T-helper 22 cell (primary cell): ENCODE measurements at places on chromosomes 2 and 18.

DNA sequence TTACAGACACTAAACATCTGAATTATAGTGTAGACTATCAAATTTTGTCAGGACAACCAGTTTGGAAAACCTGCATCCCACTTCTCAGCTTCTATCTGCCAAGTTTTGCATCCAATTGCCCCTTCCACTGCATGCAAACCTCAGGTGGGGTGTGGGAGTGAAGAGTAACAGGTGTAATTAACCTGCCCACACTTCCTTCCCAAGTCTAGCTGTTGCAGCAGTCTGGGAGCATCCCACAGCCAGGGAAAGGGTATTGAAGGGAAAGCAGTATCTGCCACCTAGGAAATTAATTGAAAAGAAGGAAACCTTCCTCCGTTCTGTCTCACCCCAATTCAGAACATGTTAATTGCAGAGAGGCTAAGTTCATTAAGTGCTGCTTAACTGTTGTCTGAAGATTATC lies 189.9 kb downstream of the NCKAP5 start:
- no peak for DNase-seq

DNA sequence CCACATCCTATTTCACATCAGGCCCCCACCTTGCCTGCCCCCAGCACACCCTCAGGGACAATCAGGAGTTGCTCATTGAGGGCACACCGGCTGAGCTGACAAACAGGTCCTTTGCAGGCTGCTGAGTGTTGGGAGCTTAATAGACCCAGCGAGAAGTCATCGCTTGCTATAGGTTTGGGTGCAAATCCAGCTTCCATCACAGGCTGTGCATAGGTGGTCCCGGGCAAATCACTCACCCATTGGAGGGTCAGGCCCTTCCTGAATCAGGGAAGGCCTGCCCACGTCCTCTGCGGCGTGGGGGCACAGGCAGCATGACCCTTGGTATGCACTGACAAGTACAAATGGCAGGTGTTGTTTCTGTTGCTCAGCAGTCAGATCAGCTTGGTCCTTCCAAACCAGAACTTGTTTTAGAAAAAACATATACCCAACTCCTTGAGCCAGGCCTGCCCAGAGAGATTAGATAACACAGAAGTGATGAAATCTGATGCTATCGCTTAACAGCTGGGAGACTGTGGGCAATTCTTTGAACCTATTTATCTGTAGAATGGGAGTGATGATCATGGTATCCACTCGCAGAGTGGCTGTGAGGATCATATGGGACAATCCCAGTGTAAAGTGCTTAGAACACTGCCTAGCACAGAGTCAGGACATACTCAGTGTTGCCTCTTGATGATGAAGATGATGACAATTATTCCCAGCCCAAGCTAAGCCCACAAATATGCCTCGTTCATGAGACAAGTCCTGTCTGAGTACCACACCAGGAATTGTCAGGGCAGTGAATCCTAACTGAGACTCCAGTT lies 34.9 kb downstream of the SMAD7 start:
- no peak for DNase-seq

DNA sequence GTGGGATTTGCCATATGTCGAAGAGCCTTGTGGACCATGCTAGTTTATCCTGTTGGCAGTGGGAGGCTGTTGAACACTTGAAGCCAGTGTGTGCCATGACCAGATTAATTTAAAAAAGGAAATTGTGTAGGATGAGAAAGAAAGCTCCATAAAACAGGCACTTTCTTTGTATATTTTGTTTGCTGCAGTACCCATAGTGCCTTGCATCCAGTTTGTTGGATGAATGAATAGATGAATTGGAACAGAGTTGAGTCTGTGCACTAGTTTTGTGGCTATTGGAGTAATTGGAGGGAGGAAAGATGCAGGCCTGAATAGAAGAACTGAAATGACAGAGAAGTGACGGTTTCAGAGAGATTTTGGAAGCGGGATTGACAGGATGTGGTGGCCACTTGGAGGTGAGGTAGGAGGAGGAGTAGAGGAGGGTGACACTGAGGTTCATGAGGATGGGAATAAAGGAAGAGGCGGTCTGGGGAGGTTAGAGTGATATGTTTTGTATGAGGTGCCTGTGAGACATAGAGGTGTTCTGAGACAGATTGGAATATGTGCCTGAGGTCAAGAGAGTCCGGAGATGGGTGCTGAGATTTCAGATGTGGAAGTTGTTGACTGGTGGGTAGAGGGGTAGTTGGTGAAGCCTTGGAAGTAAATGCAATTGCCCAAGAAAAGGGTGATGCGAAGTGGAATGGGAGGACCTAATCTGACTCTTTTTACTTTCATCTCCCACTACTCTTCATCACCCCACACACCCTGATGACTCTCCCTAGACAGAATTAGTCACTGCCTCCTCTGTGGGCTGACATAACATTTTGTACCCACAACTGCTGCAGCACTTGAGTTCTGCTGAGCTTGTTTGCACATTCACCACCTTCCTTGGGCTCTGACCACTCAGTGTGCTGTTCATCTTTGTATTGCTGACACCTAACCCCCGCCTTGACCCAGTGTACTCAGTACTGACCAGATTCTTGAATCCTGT lies 5.1 kb downstream of the DGUOK start:
- DNase-seq: no peak

DNA sequence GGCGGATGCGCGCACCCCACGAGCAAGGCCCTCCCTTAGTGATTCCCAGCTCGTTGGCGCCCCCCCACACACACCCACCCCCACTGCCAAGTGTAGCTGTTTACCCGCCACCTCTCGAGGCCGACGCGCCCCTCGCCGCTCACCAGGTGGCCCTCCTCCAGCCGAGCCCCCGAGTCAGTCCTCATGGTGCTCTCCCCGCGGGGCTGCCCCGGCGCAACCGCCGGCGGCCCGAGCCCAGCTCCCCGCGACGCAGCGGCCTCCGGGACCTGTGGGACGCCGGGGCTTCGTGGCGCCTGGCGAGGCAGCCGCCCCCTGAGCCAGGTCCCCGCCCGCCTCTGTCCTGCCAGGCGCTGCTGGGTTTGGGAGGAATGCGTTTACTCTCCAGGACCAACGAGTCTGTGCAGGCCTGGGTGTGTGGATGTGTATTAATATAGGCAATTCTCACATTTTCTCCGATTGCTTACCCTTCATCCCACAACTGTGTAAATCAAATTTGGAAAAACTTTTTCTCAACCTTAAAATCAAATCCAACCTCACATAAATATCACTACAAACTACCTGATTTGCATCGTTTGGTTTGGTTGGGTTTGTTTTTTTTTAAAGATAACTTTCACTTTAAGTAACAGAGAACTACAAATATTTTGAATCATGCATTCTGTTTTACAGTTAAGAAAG lies at the start of gene TMEM237:
TSS of gene TMEM237 (minus strand) at position 288 of the 675 bp plus-strand sequence. CDS start at position 185, 103 bp downstream.
- DNase-seq: peak; percentile 30

- DNase-seq: no peak
These were observed 26.6 kb upstream of the TEX44 start for GRCh38 chr2:231565887-231566594.

DNA sequence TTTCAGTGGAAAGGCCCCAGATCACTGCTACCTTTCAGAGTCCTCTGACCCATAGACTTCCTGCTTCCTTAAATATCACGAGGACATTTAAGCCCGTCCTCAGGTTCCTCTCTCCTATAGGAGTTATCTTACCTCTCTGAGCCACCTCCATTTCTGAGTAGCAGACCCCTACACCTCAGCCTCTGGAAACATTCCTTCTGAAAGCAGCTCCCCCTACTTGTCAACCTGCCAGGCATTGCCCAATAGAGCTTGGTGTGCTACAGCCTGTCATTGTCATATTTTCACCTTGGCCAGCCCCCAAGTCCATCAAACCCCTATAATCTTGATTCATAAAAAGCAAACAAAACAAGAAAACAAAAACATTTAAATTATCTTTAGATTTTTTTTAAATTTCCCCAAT lies 717.9 kb upstream of the SLC8A1 start:
- DNase-seq: no peak

DNA sequence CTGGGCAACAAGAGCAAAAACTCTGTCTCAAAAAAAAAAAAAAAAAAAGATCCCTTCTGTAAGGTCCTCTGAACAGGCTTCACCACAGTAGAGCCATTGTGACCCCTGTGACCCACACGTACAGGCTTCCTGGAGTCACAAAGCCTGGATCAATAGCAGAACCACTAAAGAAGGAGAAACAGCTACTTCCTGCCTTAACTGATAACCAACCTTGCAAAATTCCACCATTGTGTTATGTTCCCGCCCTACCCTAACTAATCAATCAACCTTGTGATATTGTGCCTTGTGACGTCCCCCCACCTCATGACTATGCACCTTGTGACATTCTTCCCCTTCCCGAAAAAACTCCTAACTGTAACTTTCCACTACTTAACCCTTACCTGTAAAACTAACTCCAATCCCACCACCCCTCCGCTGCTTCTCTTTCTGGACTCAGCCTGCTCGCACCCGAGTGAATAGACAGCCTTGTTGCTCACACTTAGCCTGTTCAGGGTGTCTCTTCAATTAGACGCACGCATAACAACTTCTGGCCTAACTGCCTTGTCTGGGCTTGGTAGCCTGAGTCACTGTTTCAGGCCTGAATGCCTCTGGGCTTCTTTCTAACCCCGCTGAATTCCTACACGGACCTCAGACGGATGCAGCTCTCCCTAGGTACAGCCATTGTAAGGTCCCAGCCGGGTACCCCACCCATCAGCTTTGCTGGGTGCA lies 13.9 kb downstream of the SCYGR8 start:
- DNase-seq: no peak

DNA sequence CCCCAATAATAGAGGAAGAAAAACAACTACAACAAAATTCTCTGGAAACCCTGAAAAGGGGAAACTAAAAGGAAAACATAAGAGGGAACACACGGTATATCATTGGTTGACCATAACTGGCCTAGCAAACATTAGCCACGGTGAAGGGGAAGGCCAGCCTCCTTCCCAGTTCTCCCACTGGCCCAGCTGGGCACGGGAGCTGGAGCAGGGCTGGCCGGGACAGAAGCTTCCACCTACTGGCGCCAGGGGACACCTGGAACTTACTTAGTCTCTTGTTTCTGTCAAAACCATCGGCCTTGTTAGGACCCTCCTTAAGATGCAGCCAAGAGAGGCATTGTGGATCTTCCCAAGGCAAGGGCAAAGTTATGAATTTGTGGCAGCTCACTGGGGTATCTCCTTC lies 56.1 kb upstream of the DLGAP1 start:
- no peak for DNase-seq

- DNase-seq: no peak
These were observed 114.1 kb downstream of the COL6A3 start for GRCh38 chr2:237299906-237300305.

GRCh38 chr2:208250388-208250787 lies 4.5 kb downstream of the IDH1 start:
- no peak for DNase-seq

DNA sequence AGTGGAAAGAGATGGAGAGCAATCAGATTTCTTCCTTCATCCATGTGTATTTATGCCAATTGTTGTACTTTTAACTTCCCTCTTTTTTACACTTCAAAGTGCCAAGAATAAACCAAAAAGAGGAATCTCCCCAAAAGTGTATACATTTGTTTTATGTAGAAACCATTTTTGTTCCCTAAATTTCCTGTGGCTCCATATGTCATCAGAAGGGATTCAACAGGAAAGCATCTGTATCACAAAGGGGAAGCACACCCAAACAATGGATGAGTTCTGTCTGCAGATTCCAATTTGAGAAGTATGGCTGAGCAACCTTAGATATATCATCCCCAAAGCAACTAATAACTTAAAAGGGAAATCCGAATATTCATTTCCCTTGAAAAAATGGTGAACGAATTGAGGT lies 275.0 kb downstream of the MREG start:
- no peak for DNase-seq

DNA sequence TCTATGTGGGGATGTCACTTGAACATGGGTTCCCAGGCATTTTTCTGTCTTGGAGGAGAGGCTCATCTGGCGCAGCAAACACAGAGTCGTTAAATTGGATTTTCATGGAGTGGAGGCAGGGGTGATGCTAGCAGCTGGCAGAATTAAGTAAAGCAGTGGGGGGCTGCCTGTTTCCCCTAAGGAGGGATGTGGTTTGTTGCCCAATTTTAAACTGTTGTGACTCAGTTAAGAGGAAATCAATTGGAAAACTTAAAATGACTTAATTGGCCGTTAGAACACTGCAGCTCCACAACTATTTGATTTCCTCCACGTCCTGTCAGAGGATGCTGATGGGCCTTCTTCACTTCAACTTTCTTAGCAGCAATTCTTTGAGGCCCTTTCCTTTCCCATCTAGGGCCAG lies 354.1 kb upstream of the ATP5MC3 start:
- no peak for DNase-seq

DNA sequence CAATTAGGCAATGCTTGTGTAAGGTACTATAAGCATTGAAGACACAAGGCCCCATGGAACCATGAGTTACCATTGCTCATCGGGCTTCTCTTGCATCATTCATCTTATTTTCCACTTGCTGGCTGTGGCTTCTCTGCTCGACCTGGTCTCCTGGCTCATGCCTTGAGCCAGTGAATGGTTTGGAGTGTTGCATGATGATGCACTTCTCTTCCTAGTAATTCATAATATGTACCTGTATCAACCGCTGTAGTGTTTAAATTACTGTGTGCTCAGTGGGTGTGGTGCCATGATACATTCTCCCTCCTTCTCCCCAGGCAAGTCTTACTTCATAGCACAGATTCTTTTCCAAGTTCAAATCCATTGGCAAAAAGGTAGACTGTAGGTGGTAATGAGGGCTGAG lies 66.8 kb downstream of the ABCA12 start:
- no peak for DNase-seq

DNA sequence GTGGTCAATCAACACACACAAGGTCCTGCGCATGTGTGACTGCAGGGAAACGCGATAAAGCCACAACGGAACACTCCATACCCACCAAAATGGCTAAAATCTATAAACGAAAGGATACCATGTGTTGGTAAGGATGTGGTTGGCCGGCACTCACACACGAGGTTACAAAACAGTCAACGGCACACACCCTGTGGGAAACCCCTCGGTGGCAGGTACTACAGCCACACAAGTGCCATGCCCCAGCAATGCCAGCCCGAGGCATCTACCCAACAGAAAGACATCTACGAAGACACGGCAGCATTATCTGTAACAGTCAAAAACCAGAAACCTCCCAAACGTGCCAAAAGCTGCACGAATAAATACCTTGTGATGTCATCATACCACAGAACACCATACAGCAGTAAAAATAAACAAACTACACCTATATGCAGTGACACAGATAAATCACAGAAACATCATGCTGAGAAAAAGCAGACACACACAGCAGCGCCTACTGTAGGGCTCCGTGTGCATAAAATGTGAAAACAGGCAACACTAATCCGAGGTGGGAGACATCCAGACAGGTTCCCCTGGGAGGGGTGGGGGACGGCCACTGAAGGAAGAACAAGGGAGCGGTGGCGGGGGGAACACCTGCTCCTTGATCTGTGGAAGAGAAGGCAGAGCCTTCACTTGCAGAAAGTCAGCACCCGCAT lies 36.7 kb downstream of the HDAC4 start:
- peak; percentile 17 for DNase-seq

DNA sequence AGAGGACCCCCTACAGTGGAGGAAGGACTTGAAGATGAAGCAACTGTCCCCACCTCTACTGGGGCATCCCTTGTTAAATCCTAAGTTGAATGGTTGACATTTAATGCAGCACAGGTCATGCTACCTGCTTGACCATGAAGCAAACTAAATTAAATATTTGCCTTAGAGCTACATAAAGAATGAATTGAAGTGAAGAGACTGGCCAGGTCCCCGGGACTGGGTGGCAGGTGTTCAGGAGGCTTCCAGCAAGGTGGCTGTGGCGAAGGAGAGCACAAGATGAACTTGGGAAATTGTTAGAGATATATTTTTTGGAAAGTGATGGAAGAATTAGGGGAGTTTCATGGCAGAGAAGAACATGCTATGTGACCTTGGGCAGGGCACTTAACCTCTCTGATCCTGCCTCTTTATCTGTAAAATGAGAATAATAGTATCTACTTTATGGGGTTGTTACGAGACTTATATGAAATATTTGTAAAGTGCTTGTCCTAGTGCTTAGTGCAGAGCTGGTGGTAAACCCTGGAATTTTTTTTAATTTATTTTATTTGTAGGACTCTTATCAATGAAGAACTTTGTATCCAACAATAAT lies 37.3 kb downstream of the EFR3B start:
- DNase-seq: no peak
